Activated CD4-positive, alpha-beta memory T cell treated with anti-CD3 and anti-CD28 coated beads, Interleukin-2, amount 10 ng/mL, durations not matched to agents 7 days and 5 days (primary cell): ENCODE measurements at places on chromosomes 2 and 18. TPM values are rescaled to one million over a fixed set of nuclear protein-coding genes. Genes with fewer than 3 reads are reported as not detected.

Gene SULT1C2
- not detected for total RNA-seq

Gene LRP2
- total RNA-seq, result 0.25 TPM

Gene GPR45
- not detected for total RNA-seq

Gene ACP1
- total RNA-seq, result 89.2 TPM

Gene RAX
- 0.10 TPM for total RNA-seq

Gene TMEM37
- not detected for total RNA-seq

Gene UGT1A4
- not detected for total RNA-seq

Gene CCDC178
- total RNA-seq, result not detected

Gene CYTIP
- 389 TPM for total RNA-seq

Gene DOK6
- not detected for total RNA-seq

Gene MLPH
- total RNA-seq, result not detected

Gene YIPF4
- total RNA-seq, result 48.9 TPM

Gene PTH2R
- not detected for total RNA-seq

Gene RNF181
- total RNA-seq, result 121 TPM
